ENCODE measurements at places on chromosomes 2 and 18.

DNA sequence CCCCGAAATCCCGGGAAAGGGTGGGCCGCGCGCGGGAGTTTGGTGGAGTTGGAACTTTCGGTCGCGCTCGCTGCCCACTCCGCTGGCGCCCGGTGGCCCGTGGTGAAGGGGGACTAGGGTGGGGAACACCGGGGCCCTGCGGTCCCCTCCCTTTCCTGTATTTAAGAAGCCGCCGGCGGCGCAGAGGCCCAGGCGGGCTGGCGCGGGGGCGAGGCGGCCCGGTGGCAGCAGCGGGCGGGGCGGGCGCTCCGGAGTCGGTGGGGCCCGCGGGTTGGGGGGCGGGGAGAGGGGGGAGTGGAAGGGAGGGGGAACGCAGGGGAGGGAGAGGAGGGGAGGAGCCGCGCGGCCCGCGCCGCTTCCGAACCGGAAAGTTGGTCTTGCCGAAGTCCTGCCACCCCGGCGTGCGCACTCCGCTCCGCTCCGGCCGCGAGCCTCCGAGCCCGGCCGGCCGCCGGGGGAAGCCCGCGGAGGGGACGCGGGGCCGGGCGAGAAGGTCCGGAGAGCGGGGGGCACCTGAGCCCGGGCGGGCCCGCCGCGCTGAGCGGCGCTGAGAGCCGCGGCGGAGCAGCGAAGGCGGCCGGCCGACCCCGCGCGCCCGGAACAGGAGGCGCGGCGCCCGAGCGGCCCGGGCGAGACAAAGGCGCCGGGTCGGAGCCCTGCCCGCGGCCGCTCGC, 425 bp upstream of the SALL3 start:
- no peak for DNase-seq

GRCh38 chr2:241007880-241008710, 9.7 kb downstream of the SNED1 start:
- DNase-seq = no peak

DNA sequence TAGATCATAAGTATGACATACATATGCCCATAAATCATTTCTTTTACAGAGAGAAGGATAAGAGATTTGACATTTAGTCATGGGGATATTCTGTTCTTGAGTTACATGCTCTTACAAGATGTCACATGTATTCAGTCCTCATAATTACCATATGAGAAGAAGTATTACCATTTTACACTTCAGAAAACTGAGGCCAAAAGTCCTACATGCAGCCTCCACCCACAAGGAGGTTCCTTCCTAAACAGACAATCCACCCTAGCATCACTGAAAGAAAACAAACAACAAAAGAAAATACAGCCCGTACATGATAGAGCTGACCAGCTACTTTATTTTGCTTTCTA, 335.1 kb downstream of the SETBP1 start:
- no peak for DNase-seq

- no peak for DNase-seq
Observed at GRCh38 chr2:176268976-176269318, 295 bp upstream of the MTX2 start.

- no peak for DNase-seq
Observed at GRCh38 chr2:66692521-66693054, 257.7 kb downstream of the MEIS1 start.

GRCh38 chr2:178632729-178633128, 152.5 kb downstream of the PLEKHA3 start:
- no peak for DNase-seq

DNA sequence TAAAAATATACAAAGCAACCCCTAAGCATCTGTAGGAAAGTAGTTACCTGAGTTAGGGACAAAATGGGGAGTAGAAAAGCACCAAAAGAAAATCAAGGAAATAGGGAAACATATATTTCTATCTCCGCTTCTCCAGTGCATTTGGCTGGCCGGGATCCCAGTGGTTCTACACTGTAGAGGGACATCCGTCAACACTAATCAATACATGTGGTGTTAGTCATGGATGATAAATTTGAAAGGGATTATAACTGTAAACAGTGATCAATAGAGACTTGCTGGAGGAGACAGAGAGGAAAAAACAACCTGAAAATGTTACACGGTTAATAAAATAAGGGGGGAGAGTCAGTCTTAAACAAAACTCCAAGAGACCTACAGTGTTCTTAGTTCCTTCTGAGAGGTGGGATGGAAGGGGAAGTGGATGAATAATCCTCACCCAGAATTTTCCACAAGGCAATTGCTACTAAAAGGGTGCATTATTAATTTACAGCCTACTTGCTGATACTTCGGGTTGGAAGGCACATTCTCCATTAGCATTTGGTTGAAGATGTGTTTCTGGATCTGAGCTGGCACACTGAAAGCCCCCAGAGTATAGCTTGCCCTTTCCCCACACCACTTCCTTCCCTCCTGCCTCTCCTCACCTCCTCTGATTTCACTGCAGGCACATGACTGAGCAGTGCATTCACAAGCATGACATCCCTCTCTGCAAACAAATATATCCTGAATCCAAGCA, 530.0 kb downstream of the BCL11A start:
- no peak for DNase-seq

DNA sequence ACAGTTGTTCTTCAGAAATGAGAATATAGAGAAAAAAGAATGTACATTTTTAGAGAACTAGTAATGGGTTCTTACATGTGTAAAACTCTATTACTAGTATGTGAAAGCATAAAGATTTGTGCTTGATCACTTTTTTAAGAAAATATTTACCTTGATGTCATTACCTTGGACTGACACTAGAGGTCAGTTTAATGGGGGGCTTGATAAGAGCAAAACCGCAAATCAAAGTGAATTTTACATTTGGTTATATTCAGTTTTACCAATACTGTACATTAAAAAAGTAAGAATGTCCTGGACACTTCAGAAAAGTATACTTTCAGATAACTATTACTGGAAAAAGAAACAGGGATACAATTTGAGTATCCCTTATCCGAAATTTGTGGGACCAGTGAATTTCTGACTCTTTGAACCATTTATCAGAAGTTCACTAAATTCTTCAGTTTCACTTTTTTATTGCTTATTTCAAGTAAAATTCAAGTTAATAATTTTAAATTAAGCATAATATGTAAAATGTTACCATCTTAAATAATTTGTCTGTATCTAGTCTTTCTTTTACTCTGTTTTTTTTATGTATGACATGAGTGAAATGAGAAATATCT, 1149.5 kb downstream of the DSC3 start:
- no peak for DNase-seq

DNA sequence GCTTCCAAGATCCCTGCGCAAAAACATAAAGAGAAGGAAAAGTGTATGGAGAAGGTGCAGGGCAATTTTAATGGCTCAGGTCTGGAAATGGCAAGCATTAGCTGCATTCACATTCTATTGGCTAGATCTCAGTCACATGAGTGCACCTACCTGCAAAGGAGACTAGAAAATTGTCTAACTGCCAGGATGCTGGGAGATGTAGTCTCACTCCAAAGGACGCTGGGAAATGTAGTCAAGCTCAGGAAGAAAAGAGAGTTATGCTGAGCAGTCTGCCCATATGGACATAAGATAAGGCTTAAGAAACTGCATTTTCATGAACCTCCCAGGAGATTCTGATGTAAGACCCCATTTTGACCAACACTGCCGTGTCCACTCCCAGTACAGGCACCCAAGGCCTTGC, 9.5 kb upstream of the KLHL29 start:
- no peak for DNase-seq

DNA sequence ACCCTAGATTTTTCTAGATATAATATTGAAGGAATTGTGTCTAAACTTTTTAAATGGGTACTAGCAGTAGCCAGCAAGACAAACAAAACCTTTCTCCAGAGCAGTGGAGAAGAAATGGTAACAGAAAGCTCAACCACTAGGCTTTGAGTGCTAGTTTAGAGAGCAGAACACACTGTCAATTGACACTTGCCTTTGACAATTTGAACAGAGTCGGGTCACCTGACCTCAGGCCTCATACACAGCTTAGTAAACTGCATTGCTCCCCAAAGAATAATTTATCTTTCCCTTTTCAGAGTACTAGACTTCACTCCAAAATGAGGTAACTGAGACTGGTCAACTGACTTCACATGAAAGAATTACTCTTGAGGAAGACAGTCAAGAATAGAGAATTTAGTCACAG, 48.6 kb downstream of the FIGN start:
- DNase-seq = no peak

DNA sequence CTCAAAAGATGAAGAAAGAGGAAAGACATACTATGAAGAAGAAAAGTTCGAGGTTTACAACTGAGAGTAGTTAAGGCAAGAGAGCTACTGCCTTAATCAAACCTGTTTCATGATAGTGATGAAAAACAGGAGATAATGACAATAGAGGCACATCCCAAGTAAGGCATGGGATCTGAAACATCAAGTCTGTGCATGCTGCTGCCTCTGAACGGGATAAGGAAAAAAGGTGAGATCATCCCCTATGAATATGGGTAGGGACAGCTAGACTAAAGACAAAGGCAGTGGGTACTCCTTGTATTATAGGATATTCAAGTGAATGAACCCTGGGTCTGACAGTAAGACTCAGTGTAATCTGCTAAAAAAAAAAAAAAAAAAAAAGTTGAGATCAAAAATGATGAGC, 3.0 kb downstream of the EXOC6B start:
- DNase-seq = no peak

- DNase-seq = no peak
Observed at GRCh38 chr18:8654503-8655451, 45.5 kb downstream of the RAB12 start.

DNA sequence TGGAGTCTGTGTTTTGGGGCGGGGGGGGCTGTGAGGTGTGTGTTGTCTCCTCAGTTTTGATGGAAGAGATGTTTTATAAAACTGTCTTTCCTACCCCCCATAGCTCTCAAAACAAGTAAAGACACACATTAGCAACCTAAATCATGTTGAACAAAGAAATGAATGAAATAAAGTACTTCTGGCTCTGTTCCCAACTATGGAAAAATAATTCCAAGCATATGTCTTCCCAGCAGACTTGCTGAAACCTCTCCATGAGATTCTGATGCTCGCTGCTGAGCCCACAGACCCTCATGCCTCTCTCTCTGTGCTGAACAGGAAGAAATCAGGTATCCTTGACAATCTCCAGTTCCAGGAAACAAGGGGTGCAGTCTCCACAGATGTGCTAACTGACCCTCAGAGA, 226.7 kb upstream of the KLHL29 start:
- DNase-seq = no peak

- no peak for DNase-seq
Observed at GRCh38 chr2:1914541-1915165, 170.3 kb upstream of the PXDN start.

Data from epithelial cell of prostate (primary cell).